ENCODE measurements at places on chromosomes 2 and 18. TPM values are rescaled to one million over a fixed set of nuclear protein-coding genes. Genes with fewer than 3 reads are reported as not detected.

The M1AP gene
- not detected for total RNA-seq

The IHH gene
- total RNA-seq: not detected

The ANKRD36B gene
- total RNA-seq: 67.0 TPM

The ZNF24 gene
- total RNA-seq: 50.7 TPM

The APLF gene
- 3.2 TPM for total RNA-seq

The IL36RN gene
- not detected for total RNA-seq

The CABYR gene
- total RNA-seq: 3.1 TPM

The POTEC gene
- not detected for total RNA-seq

The FBXO48 gene
- total RNA-seq: 0.42 TPM

The UXS1 gene
- total RNA-seq: 39.5 TPM

The CDH20 gene
- not detected for total RNA-seq

The SH3BP4 gene
- 42.3 TPM for total RNA-seq

The TXNDC2 gene
- not detected for total RNA-seq

The ARHGEF33 gene
- total RNA-seq: 0.34 TPM

The DYNAP gene
- not detected for total RNA-seq

The SPC25 gene
- 6.4 TPM for total RNA-seq

The SAG gene
- 0.19 TPM for total RNA-seq

The LRPPRC gene
- total RNA-seq: 58.0 TPM

The AMER3 gene
- total RNA-seq: not detected

The HOXD9 gene
- total RNA-seq: 24.5 TPM

The FAM228A gene
- total RNA-seq: 0.28 TPM

The TMBIM1 gene
- total RNA-seq: 134 TPM

The TMEM178A gene
- total RNA-seq: not detected

The GRHL1 gene
- total RNA-seq: 0.37 TPM

The TNFAIP6 gene
- not detected for total RNA-seq

The DSG1 gene
- not detected for total RNA-seq

The NDC80 gene
- total RNA-seq: 9.0 TPM

The ANXA4 gene
- total RNA-seq: 37.3 TPM

The GALR1 gene
- not detected for total RNA-seq

The UGT1A10 gene
- not detected for total RNA-seq

The ELOA2 gene
- total RNA-seq: not detected

The TPO gene
- total RNA-seq: not detected

The CCDC68 gene
- 2.1 TPM for total RNA-seq

The CRIM1 gene
- total RNA-seq: 765 TPM

The CSRNP3 gene
- total RNA-seq: 0.51 TPM

The CDKL4 gene
- total RNA-seq: 0.51 TPM

The LYG2 gene
- not detected for total RNA-seq

The C2orf80 gene
- total RNA-seq: not detected

The ALS2 gene
- 33.4 TPM for total RNA-seq

The GDF7 gene
- 28.1 TPM for total RNA-seq

The RAB27B gene
- under 0.01 TPM for total RNA-seq

The PDE1A gene
- total RNA-seq: 3.0 TPM

The TGFA gene
- 22.6 TPM for total RNA-seq

The NOSTRIN gene
- total RNA-seq: 4.5 TPM

The MYL1 gene
- total RNA-seq: not detected

The IL1A gene
- total RNA-seq: under 0.01 TPM

The SERPINB3 gene
- 0.17 TPM for total RNA-seq
